Naive thymus-derived CD8-positive, alpha-beta T cell (primary cell): ENCODE measurements at places on chromosomes 1 and 21.

GRCh38 chr1:41434306-41434705, 50.2 kb downstream of the EDN2 start:
- DNase-seq, result no peak

- no peak for DNase-seq
Measured at GRCh38 chr1:21318714-21319159, 28.5 kb upstream of the ECE1 start.

GRCh38 chr1:12336413-12336812, 106.6 kb downstream of the VPS13D start:
- DNase-seq, result no peak

GRCh38 chr21:45551783-45552695, 9.8 kb upstream of the SLC19A1 start:
- DNase-seq, result no peak

DNA sequence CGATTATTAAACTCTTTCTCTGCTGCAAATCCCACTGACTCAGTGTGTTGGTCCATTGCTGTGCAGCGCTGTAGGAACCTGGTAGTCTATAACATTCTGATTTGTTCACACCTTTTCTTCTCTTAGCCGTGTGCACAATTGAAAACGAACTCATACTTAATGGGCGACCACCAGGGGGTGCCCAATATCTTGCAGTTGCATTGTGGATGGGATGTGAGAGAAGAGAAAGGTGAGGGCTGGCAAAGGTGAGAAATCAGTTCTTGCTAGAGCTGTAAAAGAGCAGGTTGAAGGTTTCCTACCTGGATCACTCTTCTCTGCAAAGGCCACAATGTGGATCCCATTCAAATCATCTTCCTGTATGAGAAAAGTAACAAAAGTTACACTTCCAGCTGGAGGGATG, 51.0 kb downstream of the CASQ2 start:
- DNase-seq, result no peak
